ENCODE measurements at places on chromosomes 1 and 21.

GRCh38 chr1:9340864-9341263, 48.2 kb downstream of the SPSB1 start:
- DNase-seq: no peak

DNA sequence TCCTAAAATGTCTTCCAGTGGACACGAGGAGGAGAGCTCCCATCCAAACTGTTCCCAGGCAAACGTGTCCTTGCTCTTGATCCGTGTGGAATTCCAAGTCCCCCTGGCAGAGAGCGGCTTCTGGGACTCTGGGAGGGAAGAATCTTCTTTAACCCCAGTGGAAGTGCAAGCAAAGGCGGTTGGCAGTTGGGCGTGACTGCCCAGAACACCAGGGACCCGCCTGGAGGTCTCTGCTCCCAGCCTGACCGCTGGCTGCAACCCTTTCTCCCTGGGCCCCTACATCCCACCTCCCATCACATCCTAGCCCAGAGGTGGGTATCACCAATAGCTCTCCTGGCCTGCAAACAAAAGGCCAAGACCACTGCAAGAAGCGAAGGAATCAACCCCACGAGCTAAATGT, 17.8 kb downstream of the CASZ1 start:
- no peak for DNase-seq

DNA sequence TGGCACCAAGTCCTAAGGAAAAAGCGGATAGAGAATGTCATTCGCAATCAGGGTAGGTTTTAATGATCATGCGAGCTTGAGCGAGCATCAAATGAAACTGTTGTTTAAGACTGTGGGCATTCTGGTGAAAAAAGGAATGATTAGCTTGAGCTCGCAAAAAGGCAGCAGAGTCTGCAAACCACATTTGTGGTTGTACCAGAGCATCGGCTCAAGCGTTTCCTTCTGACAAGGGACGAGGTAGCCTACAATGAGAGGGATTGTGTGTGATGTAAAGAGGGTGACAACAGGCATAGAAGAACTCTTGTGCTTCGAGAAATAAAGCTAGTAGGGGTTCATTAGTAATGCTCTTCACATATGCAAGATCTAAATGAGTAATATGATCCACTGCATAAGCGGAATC, 11.1 kb upstream of the CD48 start:
- no peak for DNase-seq

DNA sequence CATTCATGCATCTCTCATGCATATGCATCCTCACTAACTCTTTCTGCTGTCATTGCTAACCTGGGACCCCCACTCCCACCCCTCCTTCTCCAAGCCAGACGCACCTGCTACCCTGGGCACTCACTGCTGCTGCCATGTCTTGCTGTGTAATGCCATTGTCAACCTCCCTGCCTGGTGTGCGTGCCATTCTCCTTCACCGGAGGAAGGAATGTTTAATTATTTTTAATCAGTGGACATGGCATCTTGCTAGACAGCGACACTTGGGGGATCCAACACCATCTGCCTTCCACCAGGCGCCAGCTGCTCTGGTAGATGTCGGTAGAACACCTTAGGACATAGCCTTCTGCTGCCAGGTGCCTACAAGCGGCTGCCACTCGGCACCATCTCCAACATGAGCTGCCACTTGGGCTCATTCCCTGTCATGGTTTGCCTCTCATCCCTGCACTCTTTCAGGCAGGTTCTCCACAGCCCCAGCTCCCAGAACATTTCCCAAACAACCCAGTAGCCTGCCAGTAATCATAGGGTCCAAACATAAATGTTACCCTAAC, 306.9 kb downstream of the TTLL7 start:
- no peak for DNase-seq

DNA sequence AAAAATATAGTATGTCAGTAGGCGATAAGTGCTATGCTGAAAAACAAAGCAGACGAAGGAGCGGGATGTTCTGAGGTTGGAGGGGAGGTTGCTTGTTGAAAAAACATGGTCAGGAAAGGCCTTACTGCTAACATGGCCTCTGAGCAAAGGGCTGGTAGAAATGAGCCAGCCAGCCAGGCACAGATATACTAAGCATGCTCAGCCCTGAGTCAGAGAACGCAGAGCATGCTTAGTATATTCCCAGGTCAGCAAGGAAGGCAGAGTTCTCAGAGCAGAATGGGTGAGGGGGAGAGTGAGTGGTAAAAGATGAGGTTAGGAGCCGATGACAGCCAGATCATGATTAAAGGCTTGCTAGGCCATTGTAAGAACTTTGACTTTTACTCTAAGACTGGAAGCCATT, 36.7 kb downstream of the ZBTB40 start:
- DNase-seq: no peak

DNA sequence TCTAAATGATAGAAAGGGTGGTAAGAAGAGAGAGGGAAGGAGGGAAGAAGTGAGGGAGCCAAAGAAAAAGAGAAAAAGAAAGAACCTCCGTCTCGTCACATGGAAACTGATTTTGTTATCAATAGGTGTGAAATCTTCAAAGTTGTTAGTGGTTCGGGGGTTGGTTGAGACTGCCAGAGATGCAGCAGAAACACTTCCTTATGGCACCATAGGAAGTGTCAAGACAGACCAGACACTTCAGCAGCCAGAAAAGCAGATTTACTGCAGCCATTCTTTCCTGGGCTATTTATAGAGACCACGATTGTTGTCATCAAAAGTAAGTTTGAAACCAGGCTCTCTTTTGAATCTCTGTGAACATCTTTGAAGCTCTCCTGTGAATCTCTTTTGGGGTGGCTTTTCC, 150.5 kb downstream of the PLPPR5 start:
- no peak for DNase-seq

GRCh38 chr1:83701355-83701754, 297.6 kb downstream of the TTLL7 start:
- no peak for DNase-seq

GRCh38 chr1:211229365-211229759, 29.8 kb upstream of the RCOR3 start:
- no peak for DNase-seq

DNA sequence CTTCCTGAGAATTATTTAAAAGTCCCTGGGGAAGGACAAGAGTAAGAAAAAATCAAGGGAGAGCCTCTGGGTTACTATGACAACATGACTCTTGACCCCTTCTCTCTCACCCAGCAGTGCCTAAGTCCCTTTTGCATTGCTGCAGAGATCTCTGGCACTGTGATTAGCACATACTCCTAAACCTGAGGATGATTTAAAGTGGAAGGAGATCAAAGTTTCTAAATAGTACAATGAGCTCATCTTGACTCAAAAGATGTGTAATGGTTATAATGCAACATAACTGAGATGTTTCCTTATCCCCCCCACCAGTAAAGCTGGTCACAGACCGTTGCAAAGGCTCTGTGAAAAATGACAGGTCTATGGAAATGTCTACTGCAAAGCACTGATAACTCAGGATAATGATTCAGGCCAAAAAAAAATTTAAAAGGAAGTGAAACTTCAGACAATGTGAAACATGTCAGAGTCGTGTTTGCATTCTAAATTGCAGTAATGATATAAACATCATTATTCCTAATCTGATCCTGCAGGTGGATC, 519.2 kb downstream of the KIF26B start:
- DNase-seq: no peak

DNA sequence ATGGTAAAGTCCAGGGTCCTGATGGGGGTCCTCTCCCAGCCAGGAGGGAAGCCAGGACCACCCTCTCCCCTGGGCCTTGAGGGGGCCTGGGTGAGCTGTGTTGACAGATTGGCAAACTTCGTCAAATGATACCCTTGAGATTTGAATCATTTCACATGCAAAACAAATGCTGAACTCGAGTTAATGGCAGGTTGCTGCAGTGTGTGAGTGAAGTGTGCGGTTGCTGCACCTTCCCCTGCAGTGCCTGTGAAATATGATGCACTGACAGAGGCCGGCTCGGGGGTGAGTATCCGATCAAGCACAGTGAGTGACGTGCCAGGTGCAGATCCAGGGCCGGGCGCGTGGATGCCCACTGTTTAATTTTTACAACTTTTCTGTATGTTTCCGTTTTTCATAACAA, 5.7 kb upstream of the KRTAP12-1 start:
- DNase-seq: no peak

GRCh38 chr1:82775406-82776000, 974.8 kb downstream of the ADGRL2 start:
- DNase-seq: no peak

All from RWPE2 (cell line).